ENCODE measurements at places on chromosomes 12 and 14. TPM values are rescaled to one million over a fixed set of nuclear protein-coding genes. Genes with fewer than 3 reads are reported as not detected.

Gene PPM1H
- 0.49 TPM for total RNA-seq

Gene CCDC38
- not detected for total RNA-seq

Gene LHX5
- total RNA-seq = not detected

Gene ZC3H14
- 83.9 TPM for total RNA-seq

Gene PLD4
- total RNA-seq = under 0.01 TPM

Gene BDKRB2
- total RNA-seq = 3.5 TPM

Gene GPRC5D
- not detected for total RNA-seq

Gene TMTC1
- 44.1 TPM for total RNA-seq

Gene GNB3
- 5.8 TPM for total RNA-seq

Gene LTBP2
- 308 TPM for total RNA-seq

Gene HNRNPC
- 460 TPM for total RNA-seq

Gene RNASE7
- total RNA-seq = not detected

Gene VWF
- 0.81 TPM for total RNA-seq

Gene TMEM63C
- total RNA-seq = under 0.01 TPM

Gene SSPN
- 17.4 TPM for total RNA-seq

Data from hair follicle dermal papilla cell (primary cell).